NCI-H1694 (cell line): ENCODE measurements at places on chromosomes 1 and 21.
A peak's percentile ranks its signal among the peaks of the same experiment; 100 is the strongest.

DNA sequence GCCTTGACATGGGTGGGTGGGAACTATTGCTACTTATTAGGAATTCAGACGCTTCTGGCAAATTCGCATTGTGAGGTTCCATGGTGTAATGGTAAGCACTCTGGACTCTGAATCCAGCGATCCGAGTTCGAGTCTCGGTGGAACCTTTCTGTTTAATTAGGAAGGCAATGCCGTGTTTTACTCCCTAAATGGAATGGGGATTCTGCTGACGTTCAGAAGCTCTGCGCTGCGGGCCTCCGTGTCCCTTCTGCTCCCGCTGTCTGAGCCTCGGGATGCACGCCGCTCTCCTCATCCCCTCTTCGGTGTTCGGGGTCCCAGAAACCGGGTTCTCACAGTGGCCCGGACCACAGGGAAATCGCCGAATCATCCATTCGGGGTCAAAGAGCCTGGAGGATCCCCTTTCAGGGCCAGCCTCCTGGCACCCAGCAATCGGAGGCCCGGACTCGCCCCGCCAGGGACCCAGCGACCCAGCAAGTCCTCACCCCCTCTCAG is 280.3 kb downstream of the FAM72C start:
- peak; percentile 40 for DNase-seq

- DNase-seq, result no peak
Measured at GRCh38 chr1:156549390-156549789, 23.0 kb downstream of the IQGAP3 start.

- DNase-seq, result no peak
Measured at GRCh38 chr1:155287987-155288543, 10.8 kb downstream of the HCN3 start.

- no peak for DNase-seq
Measured at GRCh38 chr1:51509773-51510172, 9.3 kb downstream of the EPS15 start.

DNA sequence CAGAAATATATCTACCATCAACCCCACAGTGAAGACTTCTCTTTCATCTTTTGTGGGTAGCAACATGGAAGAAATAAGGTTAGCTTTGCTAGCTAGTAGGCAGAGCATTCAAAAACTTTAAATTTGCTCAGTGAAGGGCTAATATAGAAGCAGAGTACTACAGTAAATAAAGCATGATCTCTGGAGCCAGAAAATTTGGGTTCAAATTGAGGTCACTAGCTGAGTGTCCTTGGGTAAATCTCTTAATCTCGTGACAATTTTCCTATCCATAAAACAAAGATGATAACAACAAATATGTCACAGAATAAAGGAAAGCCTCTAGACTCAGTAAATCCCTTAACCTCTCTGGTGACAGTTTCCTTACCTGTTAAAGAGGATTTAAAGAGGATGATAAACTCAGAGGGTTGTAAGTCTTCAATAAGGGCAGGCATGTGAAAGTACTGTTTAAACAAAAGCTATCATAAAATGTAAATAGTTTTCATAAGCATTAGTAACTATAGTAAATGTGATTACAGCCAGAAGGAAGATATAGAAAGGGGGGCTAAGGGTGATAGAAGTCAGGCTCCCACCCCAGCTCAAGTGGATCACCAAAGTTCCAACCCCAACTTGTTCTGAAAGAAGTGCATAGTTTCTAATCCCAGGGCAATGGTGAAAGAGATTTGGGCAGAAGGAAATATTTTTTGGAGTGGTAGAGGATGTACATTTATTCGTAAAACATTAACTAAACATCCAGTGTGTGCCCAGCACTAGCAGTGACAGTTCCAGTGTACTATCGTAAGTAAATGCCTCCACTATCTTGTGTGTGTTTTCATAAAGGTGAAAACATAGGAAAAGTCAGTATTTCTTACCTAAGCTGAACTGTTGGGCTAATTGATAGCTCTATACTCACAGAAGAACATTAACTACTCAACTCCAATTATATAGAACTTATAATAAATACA is 24.8 kb downstream of the TM2D1 start:
- no peak for DNase-seq

DNA sequence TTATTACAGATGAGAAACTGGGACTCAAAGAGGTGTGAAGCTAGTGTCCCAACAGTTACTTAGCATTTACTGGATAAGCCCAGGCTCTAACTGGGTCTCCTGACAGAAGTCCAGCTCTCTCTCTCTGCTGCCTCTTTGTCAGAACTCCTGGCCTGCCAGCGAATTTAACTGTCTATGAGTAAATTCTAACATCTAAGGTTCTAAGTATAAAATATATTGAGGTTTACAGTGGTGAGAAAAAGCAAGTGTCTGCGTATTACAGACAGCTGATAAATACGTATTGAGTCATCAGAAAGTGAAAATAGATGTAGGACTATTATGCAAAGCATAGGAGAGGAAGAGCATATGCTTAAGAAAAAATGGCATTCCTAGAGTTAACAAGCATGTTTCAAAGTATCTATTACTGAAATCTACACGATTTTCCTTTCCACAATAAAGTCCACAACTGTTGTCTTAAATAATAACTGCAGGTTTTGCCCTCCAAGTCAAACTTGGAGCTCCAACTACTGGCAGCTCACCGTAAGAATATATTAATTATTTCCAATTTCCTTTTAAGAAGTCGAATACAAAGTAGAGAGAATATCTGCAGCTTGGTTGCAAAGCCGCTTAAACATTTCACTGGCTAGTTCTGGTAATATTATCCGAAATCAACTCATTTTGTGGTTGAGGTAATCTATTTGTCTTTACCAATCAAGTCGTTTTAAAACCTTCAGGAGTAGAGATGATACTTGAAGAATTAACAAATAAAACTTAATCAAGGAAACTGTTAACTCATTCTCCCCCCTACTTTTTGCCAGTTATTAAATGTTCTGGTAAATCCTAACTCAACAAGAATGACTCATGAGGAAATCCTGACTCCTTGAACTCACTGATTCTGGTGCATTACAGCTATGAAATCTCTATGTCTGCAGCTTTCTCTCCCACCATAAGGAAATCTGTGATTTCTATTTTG is 1.4 kb upstream of the RGS2 start:
- no peak for DNase-seq

DNA sequence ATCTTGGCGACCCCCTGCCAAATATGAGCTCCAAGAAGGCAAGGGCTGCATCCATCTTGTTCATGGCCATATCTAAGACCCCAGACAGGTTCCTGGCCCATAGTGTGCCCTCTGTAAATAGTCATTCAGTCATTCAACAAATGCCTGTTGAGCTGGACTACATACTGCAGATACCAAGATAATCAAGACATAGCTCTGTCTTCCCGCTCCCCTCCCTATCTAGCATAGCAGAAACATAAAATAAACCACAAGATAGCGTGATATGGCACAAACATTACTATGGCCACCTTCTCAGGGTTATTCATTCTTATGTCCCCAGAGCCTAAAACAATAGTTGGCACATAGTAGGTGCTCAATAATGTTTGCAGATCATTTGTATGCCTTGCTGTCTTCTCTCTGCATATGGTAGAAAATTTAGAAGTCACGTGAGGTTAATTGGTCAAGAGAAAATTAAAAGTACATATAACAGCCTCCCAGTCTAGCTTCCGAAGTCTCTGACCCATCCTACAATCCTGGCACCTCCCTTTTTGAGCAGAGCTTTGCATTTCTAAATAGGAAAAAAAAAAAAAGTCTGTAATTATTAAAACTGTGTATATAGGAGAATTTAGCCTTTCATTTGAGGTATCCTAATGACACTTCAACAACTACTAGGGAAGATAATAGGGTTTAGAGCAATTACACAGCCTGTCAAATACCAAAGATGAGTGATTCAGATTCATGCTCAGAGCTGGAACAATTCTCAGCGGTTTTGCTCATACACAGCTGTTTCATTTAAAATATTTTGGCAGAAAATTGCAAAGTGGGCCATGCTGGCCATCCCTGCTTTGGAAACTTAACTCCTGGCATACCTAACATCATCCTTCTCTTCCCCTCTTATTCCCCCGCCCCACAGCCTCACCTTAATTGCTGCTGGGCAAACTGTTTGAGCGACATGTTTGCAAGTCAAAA is 219.0 kb downstream of the KAZN start:
- no peak for DNase-seq

GRCh38 chr1:116558140-116558549 is 12.7 kb downstream of the CD58 start:
- DNase-seq, result no peak

- DNase-seq, result peak; percentile 39
Measured at GRCh38 chr1:17984583-17984982, 123.0 kb upstream of the IGSF21 start.

DNA sequence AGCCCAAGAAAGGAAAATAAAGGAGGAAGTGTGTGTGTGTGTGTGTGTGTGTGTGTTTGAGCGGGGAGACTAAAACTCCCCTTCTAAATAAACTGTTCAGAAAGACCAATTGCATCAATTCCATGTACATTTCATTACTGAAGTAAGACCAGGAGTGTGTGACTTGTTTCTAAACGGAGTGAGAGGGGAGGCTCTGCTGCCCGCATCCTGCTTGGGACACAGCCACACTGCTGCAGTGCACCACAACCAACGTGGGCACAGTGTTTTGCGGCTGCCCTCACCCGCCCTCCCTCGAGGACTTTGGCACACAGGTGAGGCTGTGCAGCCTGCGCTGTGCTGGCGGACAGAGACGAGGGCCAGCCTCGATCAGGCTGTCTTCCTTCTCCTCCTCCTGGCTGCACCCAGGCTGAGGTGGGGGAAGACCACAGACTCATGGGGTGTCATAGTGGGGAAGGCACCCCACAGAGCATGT is 31.0 kb upstream of the H6PD start:
- no peak for DNase-seq

DNA sequence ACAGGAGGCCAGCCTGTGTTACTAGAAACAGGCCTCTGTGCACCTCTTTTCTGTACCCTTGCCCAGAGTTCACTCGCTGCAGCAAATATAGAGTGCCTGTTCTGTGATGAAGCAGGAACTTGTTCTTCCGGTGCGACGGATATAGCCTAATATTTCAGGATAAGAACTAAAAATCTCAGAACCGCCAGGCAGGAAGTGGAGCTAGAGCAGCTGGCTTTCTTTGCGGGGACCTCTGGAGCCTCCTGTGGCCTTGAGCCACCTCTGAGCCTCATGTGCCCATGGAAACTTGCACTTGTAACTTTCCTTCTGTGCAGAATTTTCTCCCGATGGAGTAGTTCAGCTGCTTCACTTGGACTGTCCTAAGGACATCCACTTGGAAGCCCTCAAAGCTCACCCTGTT is 44.5 kb upstream of the VAMP3 start:
- DNase-seq, result no peak

DNA sequence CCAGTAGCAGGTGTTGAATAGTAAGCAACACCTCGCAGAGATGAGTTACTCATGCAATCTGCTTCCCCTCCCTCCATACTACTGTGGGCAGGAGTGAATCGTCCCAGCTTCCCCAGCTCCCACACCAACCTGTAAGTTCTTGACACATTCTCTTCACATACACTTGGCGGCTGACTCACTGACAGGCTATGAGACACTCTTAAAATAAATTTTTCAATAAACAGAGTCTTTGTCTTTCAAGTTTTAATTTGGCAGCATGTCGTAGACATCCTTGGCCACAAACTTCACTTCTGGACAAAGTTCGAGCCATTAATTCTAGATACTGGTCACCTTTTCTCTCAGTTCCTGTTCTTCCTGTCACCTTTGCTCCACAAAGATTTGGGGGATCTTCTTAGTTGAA is 290.7 kb downstream of the TM2D1 start:
- DNase-seq, result no peak

- no peak for DNase-seq
Measured at GRCh38 chr1:48500541-48501450, 28.8 kb upstream of the SPATA6 start.

DNA sequence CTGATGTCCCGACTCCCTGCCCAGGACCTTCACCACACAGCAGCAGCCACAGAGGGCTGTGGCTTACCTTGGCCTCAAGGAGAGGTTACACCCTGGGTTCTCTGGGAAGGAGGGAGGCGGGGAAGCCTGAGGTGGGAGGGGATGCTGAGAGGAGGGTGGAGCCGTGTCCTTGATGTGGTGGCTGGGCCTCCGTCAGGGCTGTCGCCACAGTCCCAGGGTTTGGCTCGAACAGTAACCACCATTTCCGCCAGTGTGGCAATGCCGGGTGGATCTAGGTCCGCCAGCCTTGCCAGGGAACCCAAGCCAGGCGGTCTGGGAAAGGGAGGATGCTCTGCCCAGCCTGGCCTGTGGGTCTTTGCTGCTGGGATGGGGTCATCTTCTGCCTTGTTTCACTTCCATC is 18.4 kb upstream of the CDCA8 start:
- DNase-seq, result no peak

DNA sequence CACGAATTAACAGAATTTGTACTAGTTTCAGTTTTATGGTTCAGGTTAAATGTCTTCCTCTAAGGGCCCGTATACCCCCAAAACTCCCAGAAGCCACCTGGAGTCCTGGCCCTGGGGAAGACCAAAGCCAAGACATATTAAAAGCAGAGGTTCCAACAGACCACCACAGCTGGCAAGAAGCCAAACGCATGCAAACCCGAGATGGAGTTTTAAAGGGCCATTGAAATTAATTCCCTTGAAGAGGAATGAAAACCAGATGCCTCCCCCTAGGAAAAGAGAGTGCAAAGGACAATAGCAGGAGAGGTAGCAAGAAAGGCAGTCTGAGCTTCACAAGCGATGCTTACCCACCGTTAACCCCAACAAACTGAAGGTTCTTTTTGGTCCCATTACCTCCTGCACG is 48.1 kb downstream of the KANK4 start:
- no peak for DNase-seq

DNA sequence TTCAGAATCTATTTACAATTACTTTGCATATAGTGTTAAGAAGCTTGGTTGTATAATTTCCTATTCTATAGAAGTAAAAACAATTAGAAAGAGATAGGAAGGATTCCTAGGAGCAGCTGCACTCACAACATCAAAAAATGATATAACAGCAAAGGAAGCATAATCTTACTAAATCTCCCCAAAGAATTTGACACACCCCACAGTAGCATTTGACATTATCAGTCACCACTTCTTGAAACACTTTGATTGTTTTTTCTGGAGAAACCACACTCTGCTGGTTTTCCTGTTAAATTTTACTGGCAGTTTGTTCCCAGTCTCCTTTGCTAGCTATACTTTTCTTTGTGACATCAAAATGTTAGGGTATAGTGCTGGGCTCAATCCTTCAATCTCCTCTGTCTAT is 100.8 kb upstream of the KIAA1614 start:
- no peak for DNase-seq

DNA sequence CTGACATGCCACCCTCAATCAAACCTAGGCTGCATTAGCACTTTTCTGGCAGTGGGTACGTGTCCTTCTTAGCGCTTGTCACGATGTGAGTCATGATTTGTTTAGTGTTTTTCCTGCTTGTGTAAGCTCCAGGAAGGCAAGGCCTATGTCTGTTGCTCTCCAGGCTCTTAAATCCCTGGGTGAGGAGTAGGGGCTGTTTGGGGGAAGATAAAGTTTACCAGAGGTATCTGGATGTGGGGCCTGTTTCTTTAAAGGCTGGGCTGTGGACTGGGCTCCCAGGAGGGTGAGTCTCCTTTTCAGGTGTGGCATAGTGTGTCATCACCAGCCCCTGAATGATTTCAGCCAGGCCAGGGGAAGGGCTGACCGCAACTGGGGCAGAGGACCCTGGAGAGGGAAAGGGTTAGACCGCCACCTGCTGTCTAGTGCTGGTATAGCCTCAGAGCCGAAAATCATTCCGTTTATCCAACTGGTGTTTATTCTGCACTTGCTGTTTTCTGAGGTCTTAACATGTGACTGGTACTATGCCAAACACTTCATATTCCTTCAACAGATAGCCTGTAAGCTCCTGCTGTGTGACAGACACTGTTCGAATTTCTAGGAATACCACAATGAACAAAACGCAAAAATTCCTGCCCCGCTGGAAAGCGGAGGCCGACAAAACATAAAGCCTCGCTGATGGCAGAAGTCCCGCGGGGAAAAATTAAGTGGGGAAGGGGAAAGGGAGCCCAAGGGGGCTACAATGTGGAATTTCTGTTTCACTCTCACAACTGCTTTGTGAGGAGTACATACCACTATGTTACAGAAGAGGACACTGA is 9.7 kb downstream of the SERINC2 start:
- DNase-seq, result peak; percentile 59
